GM23248 (cell line): ENCODE measurements at places on chromosomes 1 and 21. TPM values are rescaled to one million over a fixed set of nuclear protein-coding genes. Genes with fewer than 3 reads are reported as not detected.

The NBPF10 gene
- 2.3 and 3.2 TPM in 2 replicates for total RNA-seq

The CITED4 gene
- not detected in 2 replicates for total RNA-seq

The GBP5 gene
- 0.43 and 2.0 TPM in 2 replicates for total RNA-seq

The SPRR4 gene
- not detected in 2 replicates for total RNA-seq

The ELAVL4 gene
- not detected in 2 replicates for total RNA-seq

The RIPPLY3 gene
- total RNA-seq, result not detected in 2 replicates

DNA sequence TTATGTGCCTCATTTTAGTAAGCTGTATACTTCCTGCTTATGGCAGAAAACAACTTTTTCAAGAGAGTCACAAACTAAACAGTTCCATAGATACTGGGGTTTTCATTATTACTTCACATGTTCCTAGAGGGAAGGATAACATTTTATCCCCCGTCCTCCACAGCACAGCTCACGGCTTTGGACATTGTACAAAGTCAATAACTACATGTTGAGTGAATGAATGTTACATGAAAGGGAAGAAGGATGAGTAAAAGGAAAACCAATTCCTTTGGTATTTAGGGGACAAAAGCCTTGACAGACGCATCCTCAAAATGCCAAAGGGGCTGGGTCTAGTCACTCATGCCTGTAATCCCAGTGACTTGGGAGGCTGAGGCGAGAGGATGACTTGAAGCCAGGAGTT, 14.8 kb downstream of the PI4KB start:
- peak; percentile 57 for DNase-seq

- DNase-seq, result peak; percentile 31
Measured at GRCh38 chr1:55127827-55128343, 87.3 kb downstream of the USP24 start.

- DNase-seq, result peak; percentile 97
Measured at GRCh38 chr1:32724678-32725614, 22.4 kb upstream of the SYNC start.

DNA sequence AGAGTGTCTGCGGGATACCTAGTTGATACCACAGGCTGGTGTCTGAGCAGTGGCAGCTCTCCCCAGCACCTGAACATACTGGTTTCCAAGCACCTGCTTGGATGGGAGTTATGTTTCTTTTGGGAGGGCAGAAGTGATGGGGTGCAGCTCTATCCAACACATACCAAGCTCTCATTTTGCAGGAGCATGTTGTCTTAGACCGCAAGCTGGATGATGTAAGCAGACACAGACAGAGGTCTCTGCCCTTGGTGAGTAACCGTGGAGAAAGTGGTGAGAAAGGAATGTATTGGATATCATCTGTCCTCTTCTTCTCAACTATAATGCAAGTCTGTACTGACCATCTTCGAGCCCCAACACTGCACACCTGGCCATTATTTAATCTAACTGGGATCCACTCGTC, 37.4 kb downstream of the ZNF496 start:
- peak; percentile 86 for DNase-seq

DNA sequence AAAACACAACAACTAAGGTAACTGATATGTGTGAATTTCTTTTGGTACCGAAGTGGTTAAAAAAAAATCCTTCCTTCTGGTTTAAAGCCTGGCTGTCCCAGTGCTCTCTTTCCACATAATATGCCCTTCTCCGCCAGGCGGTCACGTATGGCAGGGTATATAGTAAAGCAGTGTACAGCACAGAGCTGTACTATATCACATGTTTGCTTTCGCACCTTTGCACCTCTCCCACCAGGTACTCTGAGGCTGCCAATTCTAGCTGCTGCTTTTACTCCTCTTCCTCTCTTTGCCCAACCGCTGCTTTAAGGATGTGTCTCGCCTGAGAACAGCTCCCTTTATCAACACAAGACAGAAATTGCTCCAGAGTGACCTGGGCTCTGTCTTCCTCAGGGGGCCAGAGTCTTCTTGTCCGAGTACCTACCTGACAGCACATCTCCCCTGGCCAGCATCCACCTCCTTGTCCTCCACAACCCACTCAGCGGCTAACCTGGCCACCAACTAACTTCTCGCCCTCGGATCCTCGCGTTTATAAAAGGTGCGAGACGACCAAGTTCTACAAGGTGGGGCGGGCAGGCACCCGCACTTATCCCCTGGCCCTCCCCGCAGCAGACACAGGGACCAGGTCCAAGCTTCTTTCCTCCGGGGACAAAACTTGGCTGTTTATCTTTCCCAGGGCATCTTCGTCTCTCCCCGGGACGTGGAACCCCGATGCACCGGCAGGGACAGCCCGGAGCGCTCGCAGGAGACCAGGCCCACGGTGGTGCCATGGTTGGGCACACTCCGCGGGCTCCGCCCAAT, 1.6 kb downstream of the COLGALT2 start:
- DNase-seq, result peak; percentile 28

DNA sequence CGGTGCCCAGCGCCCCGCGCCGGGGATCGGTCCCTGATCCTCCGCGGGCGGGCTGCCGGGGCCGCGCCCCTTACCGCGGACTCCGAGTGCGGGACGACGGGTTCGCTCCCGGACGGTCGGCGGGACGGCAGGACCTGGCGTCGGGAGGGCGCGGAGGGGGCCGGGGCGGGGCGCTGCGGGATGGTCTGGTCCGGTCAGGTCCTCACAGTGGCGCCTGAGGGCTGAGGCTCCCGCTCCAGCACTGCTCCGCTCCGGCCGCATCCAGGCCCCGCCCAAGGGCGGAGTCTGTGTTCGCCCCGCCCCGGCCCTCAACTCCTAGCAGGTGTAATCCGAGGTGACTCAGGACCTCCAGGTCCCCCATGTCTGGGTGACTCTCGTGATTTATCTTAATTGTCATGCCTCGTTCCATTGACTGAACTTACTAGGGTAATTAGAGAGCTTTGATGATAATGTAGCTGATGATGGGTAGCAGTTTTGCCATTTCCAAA, at the start of gene RAB3B:
TSS of gene RAB3B (minus strand) at position 223 of the 488 bp plus-strand sequence. CDS start 13,583 bp downstream, outside the sequence.
- DNase-seq, result peak; percentile 82

DNA sequence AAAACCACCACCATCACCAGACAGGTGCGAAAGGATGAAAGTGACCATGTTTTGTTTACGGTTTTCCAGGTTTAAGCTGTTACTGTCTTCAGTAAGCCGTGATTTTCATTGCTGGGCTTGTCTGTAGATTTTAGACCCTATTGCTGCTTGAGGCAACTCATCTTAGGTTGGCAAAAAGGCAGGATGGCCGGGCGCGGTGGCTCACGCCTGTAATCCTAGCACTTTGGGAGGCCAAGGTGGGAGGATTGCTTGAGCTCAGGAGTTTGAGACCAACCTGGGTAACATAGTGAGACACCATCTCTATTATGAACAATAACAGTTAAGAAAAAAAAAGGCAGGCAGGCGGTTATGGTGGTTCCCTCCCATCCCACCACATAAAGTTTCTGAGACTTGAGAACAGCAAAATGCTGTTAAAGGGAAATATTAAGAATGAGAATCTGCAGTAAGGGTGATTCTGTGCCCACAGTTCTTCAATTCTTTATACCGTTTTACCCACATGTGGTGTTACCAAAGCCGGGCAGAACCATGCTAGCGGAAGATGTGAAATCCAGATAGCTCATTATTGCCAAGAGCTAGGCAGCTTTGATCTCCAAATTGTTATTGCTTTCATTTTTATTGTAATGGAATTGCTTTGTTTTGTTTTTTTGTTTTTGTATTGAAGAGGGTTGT, 34.5 kb upstream of the TDRD10 start:
- no peak for DNase-seq

GRCh38 chr1:15943992-15944307, 32.0 kb downstream of the ZBTB17 start:
- DNase-seq, result no peak

- DNase-seq, result no peak
Measured at GRCh38 chr1:208544053-208544452, 299.9 kb upstream of the PLXNA2 start.

DNA sequence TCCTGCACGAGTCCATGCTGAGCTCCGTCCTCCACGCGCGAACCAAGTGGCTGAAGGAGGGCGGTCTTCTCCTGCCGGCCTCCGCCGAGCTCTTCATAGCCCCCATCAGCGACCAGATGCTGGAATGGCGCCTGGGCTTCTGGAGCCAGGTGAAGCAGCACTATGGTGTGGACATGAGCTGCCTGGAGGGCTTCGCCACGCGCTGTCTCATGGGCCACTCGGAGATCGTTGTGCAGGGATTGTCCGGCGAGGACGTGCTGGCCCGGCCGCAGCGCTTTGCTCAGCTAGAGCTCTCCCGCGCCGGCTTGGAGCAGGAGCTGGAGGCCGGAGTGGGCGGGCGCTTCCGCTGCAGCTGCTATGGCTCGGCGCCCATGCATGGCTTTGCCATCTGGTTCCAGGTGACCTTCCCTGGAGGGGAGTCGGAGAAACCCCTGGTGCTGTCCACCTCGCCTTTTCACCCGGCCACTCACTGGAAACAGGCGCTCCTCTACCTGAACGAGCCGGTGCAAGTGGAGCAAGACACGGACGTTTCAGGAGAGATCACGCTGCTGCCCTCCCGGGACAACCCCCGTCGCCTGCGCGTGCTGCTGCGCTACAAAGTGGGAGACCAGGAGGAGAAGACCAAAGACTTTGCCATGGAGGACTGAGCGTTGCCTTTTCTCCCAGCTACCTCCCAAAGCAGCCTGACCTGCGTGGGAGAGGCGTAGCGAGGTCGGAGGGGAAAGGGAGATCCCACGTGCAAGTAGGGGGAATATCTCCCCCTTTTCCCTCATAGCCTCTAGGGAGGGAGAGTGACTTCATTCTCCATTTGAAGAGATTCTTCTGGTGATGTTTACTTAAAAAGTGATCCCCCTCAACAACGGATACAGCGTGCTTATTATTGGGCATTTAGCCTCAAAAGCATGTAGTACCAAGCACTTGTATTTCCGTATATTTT, 991 bp downstream of the PRMT6 start:
- DNase-seq, result peak; percentile 84

GRCh38 chr1:187870552-187870951, 1041.8 kb downstream of the PLA2G4A start:
- DNase-seq, result no peak

GRCh38 chr1:220696226-220696862, 6.2 kb downstream of the C1orf115 start:
- DNase-seq, result no peak

DNA sequence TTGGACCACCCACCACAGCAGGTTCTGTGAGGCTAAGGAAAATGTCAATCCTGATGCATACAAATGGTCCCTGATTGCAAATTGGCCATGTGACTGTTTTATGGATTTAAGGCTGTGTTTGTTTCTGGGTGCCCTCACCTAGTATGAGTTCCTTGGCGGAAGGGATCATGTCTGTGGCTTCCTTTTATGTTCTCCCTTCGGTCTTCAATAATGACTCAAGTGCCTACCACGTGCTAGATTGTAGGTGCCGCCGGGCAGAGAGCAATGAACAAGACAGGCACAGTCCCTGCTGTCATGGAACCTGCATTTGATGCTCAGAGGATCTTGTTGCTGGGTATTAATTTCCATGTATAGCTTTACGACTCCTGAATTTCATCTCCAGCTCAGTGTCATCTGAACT, 9.8 kb upstream of the VWA5B1 start:
- DNase-seq, result no peak

GRCh38 chr1:177164380-177165068, at the start of gene ASTN1:
ASTN1 (minus strand) TSS chr1:177164712; CDS start chr1:177164676, 36 bp downstream.
- peak; percentile 25 for DNase-seq

- no peak for DNase-seq
Measured at GRCh38 chr21:46429754-46430681, 28.7 kb upstream of the DIP2A start.

- no peak for DNase-seq
Measured at GRCh38 chr1:34007760-34008159, 143.9 kb downstream of the HMGB4 start.

- peak; percentile 88 for DNase-seq
Measured at GRCh38 chr21:33383056-33383888, 19.9 kb upstream of the IFNGR2 start.

- no peak for DNase-seq
Measured at GRCh38 chr1:157842939-157843338, 1.3 kb upstream of the CD5L start.
